ENCODE measurements at places on chromosomes 2 and 18.

- DNase-seq, result no peak
Measured at GRCh38 chr18:61921621-61922235, 28.9 kb upstream of the RNF152 start.

DNA sequence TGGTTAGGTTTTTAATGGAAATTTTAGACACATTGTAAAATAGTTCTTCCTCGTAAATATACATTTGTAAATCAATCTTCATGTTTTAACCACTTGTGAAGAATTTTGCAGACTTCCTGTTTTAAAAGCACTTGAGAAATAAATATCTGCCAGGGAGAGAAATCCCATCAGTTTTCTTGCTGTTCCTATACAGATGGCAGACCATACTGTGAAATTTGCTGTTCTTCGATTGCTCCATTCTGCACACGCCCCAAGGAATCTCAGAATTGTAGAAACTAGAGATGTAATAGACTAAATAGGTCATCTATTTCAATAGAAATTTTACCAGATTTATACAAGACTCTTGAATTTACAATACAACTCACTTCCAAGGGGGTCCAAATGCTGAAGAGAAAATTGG, 75.8 kb upstream of the PIK3C3 start:
- no peak for DNase-seq

DNA sequence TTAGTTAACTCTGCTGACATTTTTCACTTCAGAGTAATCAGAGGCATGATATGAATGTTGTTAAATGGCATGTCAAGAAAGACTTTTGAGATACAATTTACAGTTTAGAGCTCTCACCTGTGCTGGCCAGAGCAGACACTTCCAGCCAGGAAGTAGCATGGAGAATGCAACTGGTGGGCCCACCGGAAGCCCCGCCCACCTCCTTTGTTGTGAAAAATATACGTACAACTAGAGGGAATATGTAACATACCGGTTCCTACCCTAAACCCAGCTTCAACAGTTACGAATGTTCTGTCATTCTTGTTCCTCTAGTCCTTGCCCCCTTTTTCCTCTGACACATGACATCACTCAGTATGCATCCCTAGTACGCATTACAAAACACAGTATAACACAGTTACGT, 70.2 kb upstream of the ITM2C start:
- DNase-seq, result no peak

DNA sequence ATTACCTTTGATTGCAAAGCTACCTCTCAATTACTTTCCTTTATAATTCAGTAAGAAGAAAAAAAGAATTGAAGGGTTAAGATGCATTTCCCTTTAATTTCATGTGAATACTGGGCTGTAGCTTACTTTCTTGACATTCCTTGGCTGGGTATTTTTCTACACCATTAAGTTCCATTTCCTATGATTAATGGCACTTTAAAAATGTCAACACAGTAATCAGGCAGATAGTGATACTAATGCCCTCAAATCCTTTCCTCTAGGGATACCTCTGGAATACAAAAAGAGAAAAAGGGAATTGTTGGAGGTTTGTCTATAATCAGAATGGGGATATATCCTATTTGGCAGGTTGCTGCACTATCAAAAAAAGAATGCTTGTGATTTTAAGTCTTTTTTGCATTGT, 216.9 kb downstream of the SRBD1 start:
- no peak for DNase-seq

- no peak for DNase-seq
Measured at GRCh38 chr2:64114912-64115277, 29.3 kb downstream of the PELI1 start.

Measured in NCI-H1092 treated with DMSO at 0.1 percent for 48 hours (cell line).